AG09309 (cell line): ENCODE measurements at places on chromosomes 2 and 18.

DNA sequence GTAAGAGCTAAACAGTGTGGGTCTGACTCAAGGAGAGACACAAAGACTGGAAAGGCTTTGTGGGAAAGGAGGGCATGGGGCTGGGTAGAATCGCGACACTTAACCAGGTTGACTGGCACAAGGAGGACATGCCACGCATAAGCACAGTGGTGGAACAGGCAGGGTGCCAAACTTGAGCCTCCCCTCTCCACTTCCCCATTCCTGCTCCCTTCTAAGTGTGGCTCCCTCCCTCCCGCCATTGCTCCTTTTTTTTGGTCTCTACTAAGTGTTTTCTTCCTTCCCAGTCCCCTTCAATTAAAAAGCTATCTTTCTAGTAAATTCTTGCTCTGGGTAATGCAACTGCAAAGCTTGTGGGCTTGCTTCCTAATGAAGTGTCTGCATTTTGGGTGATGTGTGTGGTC lies 40.3 kb upstream of the ZFP36L2 start:
- DNase-seq = no peak

DNA sequence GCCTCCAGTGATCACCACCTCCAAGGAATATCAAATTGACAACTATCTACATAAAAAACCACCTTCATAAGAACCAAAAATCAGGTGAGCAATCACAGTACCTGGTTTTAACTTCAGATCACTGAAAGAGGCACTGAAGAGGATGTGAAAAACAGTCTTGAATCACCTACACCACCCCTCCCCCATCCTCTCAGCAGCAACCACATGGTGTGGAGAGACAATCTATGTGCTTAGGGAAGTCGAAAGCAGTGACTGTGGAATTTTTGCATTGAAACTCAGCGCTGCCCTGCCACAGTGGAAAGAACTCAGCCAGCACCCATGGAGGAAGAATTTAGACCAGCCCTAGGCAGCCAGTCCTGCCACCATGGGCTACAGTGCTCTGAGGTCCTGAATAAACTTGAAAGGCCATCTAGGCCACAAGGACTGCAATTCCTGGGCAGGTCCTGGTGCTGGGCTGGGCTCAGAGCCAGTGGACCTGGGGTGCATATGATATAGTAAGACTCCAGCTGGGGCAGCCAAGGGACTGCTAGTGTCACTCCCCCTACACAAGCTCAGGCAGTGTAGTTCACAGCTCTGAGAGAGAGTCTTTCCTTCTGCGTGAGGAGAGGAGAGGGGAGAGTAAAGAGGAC lies 75.6 kb downstream of the ATL2 start:
- DNase-seq = no peak

DNA sequence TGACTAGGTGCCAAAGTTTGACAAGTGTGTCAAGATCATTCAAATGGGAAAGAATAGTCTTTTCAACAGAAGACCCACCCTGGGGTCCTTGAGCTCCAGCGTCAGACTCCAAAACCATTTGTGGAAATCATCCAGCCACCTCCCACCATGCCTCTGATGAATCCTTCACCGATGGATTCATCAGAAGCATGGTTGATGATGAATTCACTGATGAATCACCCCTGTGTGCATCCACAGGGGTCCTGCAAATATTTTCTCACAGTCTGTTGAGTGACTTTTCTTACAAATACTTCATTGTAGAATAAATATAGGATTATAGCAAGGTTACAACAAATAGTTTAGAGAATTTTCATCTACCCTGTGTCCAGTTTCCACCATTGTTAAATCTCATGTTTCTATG lies 4.3 kb downstream of the UGT1A9 start:
- no peak for DNase-seq

- DNase-seq = no peak
Measured at GRCh38 chr18:35306588-35307250, 16.7 kb upstream of the ZSCAN30 start.

DNA sequence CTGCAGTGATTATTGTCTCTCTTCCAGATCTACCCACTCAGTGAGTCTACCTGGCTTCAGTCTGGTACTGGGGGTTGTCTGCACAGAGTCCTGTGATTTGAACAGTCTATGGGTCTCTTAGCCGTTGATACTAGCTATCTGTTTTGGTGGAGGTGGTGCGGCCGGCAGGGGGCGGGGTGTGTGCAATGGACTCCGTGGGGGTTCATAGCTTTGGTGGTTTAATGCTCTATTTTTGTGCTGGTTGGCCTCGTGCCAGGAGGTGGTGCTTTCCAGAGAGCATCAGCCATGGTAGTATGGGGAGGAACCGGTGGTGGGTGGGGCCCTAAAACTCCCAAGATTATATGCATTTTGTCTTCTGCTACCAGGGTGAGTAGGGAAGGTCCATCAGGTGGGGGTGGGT lies 1120.1 kb upstream of the FAM98A start:
- DNase-seq = no peak

DNA sequence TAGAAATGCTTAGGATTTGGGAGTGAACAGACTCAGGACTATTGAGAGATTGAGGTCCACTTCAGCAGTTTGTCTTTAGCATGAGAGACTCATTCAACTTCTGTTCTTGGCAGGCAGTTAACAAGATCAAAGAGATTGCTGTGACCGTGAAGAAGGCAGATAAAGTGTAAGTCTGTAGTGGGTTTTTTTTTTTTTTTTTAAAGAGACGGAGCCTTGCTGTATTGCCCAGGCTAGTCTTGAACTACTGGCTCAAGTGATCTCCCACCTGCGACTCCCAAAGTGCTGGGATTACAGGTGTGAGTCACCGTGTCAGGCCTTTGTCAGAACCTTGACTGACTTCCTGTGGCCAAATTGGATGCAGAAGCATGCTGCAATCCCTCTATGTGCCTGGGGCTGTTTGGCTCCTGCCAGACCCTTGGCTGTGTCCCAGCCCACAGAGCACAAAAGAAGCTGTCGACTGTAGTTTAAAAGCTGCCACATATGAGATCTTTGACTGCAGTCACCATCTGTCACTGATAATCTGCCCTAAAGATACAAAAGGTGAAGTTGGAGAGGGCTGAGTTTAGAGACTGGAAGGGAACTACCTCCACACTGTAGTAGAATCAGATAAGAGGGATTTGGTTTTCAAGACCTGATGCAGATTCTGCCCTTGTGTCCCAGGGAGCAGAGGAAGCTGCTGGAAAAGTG lies 9.9 kb downstream of the CCT7 start:
- DNase-seq = peak; percentile 62

GRCh38 chr2:173947131-173947530 lies 18.0 kb downstream of the SP3 start:
- no peak for DNase-seq

DNA sequence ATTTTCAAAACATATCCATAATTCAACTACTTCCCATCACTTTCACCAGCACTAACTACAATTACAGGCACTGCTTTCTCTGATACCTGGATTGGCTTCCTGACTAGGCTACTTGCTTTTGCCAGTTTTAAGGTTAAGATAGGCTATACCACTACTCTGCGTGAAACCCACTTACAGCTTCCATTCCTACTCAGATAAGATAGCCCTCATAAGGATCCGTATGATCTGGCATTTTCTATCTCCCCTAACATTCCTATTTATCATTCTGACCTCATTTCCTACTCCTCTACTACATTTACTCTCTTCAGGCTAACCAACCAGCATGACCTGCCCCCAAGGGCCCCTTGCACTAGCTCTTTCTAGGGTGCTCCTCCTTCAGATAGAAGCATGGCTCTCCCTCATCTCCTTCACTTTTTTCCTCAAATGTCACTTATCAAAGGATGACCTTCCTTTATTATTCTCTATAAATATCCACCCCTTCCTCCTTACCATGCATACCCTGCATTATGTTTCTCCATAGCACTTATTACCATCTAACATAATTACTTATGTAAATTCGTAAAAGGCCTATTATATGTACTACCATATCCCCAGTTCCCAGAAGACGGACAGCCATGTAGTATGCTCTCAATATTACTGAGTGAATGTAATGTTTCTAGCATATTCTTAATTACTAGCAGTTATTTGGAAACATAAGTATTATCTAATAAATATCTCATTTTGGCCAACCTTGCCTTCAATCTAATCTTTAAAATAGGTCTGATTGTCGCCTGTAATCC lies 4.4 kb downstream of the TIA1 start:
- no peak for DNase-seq

- DNase-seq = peak; percentile 48
Measured at GRCh38 chr2:157363612-157364101, 38.0 kb upstream of the ERMN start.

GRCh38 chr2:71469403-71470398 lies 16.3 kb downstream of the DYSF start:
- DNase-seq = no peak

DNA sequence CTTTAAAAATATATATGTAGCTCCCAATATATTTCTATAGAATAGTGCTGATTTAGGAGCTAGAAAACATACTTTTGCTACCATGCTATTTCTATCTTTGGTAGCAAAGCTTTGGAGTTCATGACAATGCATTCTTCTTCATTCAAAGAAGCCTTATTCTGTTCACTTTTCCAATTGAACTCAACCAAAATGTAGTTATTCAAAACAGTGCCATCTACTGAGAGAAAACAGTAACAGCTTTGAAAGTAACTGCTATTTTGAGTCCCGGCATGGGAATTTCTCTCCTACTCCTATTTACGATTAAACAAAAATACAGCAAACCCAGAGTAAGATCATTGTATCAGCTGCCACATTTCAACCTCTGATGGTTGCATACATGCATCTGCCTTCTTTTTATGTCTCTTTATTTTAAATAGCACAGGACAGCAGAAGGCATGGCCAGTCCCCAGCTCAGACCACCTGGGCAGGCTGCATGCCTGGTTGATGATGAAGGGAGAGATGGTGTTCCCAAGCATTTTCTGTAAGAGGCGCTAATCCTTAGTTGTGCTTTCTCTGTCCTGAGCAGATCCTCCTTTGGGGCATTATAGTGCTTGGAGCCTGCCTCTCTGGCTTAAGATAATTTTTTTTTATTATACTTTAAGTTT lies 69.7 kb upstream of the SULT1C3 start:
- no peak for DNase-seq

GRCh38 chr2:111160758-111161157 lies 40.0 kb downstream of the BCL2L11 start:
- DNase-seq = peak; percentile 75

- no peak for DNase-seq
Measured at GRCh38 chr18:76349067-76349715, 145.9 kb downstream of the ZNF516 start.

DNA sequence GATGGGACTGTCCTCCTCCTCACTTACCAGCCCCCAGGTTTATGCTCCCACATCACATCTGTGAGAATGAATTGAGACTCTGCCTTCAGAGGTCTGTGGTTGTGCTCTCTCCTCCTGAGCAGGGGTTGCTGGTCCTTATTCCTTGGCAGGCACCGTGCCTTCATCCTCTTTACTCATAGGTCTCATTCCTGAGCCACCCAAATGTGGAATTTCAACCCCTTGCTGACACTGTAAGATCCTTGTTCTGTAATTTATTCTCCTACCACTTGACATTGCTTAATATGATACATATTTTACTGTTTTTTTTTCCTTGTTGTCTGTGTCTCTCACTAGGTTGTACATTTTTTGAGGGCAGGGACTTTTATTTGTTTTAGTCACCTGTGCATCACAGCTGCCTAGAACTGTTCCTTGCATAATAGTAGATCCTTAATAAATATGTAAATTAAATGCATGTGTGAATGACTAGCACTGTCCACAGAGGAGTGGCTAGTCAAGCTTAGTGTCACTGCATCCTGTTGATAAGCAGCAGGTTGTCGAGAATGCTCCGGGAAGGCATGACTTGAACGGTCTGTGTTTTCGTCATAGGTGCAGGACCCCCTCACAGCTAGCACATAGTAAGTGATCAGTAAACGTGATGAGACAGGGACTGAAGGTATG lies 180.6 kb downstream of the ZNF407 start:
- no peak for DNase-seq

DNA sequence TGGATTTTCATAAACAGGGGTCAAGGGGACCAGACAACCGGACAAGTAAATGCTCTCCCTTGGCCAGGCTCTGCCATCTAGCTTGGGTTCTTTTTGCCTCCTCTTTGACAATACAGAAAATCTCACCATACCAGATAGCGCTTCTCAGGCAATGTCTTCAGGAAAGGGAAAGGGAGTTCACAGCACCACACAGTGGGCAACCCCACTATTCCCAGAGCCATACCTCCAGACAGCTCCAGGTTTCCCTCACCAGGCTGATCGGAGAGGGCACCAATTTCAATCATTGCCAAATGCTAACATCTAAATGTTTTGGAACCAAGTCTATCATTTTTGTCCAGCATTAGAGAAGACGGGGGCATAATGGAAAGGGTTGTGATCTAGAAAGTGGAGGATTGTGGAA lies 28.1 kb downstream of the CCDC68 start:
- no peak for DNase-seq

GRCh38 chr18:7117390-7118355 lies at the start of gene LAMA1:
Gene LAMA1 (minus strand): TSS chr18:7117797. CDS start chr18:7117720, 77 bp downstream.
- DNase-seq = no peak

GRCh38 chr2:157691695-157692094 lies 63.0 kb upstream of the ACVR1C start:
- no peak for DNase-seq

DNA sequence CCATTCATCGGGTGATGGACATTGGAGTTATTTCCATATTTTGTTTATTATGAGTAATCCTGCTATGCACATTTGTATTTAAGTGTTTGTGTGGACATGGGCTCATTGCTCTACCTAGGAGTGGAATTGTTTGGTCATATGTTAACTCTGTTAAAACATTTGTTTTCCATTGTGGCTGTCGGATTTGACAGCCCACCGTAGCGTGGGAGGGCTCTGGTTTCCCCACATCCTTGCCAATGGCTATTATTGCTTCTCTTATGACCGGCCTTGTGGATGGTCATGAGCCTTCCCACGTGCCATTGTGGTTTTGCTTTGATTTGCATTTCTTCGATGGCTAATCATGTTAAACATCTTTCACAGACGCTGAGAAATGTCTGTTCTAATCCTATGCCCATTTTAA lies 92.0 kb downstream of the ZNF236 start:
- DNase-seq = no peak

DNA sequence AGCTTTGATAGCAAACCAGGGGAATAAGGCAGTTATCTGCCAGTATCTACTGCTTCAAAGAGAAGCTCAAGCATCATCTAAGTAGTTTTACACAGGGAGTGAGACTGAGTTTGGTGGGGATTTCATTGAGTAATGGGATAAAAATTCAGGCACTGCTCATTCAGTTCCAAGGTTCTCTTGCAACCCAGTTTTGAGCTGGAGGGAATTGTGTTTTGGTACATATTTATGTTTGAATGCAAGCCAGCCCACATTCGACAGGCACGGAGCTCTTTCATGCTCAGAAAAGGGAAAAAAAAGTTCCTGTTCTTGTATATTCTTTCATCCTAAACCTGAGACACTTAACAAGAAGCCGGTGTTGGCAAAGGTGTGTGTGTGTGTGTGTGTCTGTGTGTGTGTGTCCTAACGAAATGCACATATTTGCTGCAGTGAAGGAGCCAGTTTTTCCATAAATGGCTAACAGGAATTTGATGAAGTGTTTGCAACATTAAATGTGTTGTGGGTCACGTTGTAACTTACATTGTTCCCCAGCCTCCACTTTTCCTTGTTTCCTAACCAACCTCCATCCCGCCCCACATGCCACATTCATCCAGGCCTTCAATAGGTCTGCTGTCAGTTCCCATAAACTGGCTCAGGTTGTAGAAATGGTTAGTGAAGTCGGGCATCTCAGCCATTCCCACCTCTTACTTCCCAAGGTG lies 311.1 kb downstream of the TXNL1 start:
- DNase-seq = no peak
